ENCODE measurements at places on chromosomes 2 and 18. TPM values are rescaled to one million over a fixed set of nuclear protein-coding genes. Genes with fewer than 3 reads are reported as not detected.

GRCh38 chr18:23595591-23595990 lies 9.3 kb upstream of the NPC1 start:
- H3K4me1 ChIP-seq: peaks cover 8% of the 10 kb centered on the region
- no peaks in the 10 kb centered on the region for H3K27me3 ChIP-seq
- DNase-seq: no peak
- H3K4me3 ChIP-seq: no peak overlapping the region
- no peak overlapping the region for H3K27ac ChIP-seq

DNA sequence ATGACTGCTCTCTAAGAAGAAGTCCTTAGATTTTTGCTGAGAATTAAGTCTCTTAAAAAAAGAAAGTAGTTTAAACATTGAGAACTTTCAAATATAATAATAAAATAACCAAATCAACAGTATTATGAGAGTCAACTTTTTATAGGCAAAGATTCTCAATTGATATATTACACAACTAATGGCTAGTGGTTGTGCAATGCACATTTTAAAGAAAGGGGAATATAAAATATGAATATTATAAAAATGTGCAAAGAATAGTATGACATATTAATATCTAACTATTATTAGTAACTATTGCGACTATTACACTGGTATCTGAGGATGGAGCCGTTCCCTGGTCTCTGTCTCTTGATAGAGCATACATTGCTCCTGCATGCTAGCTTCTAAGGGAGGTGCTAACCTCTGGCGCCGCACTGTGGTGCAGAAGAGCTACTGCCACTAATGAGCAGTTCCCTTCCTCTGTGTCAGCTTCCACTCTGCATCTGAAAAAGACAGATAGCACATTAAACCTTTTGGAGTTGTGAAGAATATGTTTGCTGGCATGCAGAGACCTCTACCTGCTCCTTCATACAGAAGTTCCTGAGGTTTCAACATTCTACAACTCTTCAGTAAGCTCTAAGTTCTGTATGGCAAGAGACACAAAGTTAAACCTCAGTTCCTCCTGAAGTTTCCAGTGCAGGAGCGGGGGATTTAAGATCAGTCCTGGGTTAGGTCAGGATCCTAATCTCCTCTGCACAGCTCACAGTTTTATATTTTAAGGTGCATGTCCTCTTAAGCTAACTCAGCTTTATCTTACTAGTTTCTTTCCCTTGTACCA lies 3.5 kb upstream of the SLC9A2 start:
- no peak overlapping the region for H3K4me3 ChIP-seq
- no peaks in the 10 kb centered on the region for H3K36me3 ChIP-seq
- H3K4me1 ChIP-seq: peaks cover 20% of the 10 kb centered on the region
- H3K27me3 ChIP-seq: peaks cover 62% of the 10 kb centered on the region
- DNase-seq: peak; percentile 59
- no peak overlapping the region for H3K27ac ChIP-seq

The TMEM18 gene
- total RNA-seq: 32.5 TPM

GRCh38 chr18:4256766-4257417 lies 198.2 kb downstream of the DLGAP1 start:
- DNase-seq: no peak
- no peaks in the 10 kb centered on the region for H3K4me1 ChIP-seq
- no peaks in the 10 kb centered on the region for H3K36me3 ChIP-seq
- no peak overlapping the region for H3K4me3 ChIP-seq
- no peaks in the 10 kb centered on the region for H3K27me3 ChIP-seq

- peaks cover 50% of the 10 kb centered on the region for H3K27me3 ChIP-seq
- H3K4me3 ChIP-seq: peak within 1 kb of the TSS; percentile 62
- DNase-seq: no peak
These were observed at the start of gene OBSL1 for GRCh38 chr2:219571311-219572236. TSS of gene OBSL1 (minus strand) at chr2:219571539. CDS start at chr2:219571232, 307 bp downstream.

The TMEM169 gene
- total RNA-seq: 1.6 TPM

The RGPD4 gene
- not detected for total RNA-seq

The ALPI gene
- not detected for total RNA-seq

DNA sequence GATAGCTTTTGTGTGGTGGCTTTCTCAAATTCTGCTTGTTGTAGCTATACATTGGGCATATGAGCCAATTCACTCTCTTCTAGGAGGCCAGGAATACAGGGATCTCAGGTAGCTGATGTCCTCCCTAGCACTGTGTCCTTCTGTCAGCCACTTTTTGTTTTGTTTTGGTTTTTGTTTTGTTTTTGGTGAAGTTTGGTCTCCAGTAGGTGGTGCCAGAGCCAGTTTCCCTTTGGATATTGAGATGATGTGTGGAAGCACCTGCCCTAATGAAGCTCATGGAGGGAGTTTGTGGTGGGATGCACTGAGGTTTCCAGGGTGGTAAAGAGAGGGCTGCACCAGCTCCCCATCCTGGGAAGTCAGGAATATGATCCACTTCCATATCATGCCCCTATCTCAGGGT lies 100.5 kb upstream of the VWC2L start:
- no peak for DNase-seq
- H3K4me1 ChIP-seq: no peaks in the 10 kb centered on the region
- peaks cover 4% of the 10 kb centered on the region for H3K36me3 ChIP-seq
- no peaks in the 10 kb centered on the region for H3K27me3 ChIP-seq

DNA sequence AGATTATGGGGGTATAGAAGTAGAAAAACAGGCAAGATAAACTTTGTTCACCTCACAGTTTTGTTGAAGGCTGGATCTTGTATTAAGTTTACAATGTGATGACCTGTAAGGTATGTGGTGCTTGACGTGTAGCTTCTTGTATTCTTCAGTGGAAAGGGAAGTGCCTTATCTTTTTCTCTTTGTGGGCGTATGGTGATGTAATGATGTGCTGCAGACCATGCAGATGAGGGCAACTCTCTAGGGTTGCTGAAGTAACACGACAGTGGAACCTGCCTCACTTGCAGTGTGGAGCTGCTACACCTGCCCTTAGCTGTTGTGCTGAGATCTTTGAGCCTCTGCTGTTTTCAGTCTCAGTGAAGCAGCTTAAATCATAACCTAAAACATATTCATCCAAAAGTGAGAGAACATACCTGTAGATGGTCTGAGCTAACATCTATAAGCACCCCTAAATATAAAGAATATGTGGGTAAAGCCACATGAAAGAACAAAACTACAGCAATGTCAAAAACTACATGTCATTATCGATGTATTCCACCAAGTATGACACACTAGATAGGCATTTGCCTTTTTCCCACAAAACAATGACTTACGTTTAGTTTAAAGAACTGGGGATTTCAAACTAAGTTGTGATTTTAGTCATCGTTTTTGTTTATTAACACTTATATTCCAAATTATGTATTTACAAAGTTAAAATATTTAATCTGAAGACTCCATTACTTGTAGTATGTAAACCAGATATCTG lies 1144.1 kb downstream of the CNTNAP5 start:
- no peak overlapping the region for H3K4me3 ChIP-seq
- H3K27ac ChIP-seq: no peak overlapping the region
- H3K36me3 ChIP-seq: no peaks in the 10 kb centered on the region
- no peaks in the 10 kb centered on the region for H3K4me1 ChIP-seq
- DNase-seq: no peak
- H3K27me3 ChIP-seq: no peaks in the 10 kb centered on the region

The CYTIP gene
- total RNA-seq: 460 TPM

DNA sequence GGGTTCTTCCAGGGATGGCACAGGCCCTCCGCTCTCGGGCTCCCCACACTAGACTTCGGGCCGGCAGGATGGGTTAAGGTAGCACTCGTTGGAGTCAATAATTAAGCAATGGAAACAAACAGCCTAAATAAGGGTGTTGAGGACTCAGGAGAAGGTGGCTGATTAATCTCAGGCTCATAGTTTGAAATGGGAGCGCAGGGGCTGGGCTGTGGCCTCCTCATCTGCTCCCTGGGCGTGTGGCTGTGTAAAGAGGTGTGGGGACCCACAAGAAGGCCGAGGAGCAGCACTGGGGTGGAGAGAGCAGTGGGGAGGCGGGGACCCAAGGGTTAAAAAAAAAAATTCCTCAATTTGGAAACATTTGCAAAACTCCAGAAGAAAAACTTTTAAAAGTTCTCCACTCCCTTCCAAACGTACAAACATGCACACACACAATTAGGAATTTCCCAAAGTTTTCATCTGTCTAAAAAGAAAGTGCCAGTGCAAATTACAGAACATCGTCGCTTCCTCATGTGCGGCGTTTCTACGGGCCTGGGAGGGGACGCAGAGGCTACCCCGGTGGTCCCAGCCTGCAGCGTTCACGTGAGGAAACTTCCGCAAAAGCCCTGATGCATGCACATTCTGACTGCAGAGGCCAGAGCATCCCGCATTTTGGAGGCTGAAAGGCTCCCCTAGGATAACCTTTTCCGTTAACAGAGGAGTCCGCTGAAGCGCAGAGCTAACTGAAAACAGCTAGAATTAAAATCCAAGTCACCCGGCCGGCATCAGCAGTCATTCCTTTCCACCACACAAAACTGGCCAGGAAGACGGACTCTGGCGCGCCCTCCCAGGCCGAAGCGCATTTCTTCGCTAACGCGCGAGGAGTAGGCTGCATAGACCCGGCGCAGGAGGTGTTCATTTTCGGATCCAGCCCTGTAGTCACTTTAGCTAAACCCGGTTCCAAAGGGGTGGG lies 1.0 kb upstream of the TUBB6 start:
- peaks cover 6% of the 10 kb centered on the region for H3K36me3 ChIP-seq
- H3K27me3 ChIP-seq: peaks cover 54% of the 10 kb centered on the region

Measured in activated T-cell treated with anti-CD3 and anti-CD28 coated beads, Interleukin-2, amount 50 U/mL, for 72 hours (primary cell).